ENCODE measurements at places on chromosomes 4 and X. TPM values are rescaled to one million over a fixed set of nuclear protein-coding genes. Genes with fewer than 3 reads are reported as not detected.

DNA sequence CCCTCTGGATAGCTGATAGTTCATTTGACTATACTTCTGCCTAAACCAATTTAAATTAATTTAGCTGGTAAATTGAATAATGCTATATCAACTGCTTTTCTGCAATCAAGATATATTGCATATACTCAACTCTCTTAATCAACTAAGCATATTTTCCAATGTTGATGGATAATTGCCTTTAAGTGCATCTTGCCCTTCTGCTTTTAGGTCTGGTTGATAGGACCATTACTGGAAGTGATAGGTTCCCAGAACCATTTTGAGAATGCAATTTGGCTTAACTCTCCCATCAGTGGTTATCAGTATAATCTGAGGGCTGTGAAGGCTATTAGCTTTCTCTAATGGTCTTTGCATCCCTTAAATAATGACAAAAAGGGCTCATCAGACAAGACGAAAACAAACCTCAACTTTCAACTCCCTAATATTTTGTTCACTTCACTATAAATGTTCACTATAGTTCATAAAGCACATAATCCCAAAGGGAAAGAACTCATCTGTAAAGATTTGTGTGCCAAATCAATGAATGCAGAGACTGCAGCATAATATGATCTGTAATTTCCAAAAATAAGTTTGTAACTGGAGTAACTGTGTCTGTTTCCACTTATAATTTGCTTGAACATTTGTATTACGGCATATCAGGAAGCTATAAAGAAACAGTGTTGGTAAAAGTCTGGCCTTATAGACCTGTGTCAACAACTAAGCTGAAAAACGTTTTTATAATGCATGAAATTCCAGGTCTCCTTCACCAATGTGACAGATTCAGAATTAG is 273.6 kb downstream of the FBXO8 start:
- no peak for DNase-seq
- H3K36me3 ChIP-seq, result no peaks in the 10 kb centered on the region
- no peak overlapping the region for H3K27ac ChIP-seq
- no peaks in the 10 kb centered on the region for H3K27me3 ChIP-seq

DNA sequence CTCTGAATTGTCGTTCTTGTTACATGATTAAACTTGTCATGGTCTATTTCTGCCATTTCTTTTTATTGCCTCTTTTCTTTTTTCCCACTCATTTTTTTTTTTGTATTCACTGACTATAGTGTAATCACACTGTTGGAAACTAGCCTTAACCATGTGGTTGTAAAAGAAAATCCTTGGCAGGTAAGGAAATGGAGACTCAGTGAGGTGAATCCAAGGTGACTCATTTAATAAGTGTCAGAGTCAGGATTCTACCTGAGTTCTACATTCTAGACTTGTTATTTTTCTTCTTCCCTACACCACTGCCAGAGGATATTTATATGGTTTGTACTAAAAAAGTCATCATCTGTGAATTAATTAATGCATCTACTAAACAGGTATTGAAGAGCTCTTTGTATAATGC is 152.2 kb downstream of the CBLL2 start:
- peaks cover 2% of the 10 kb centered on the region for H3K27me3 ChIP-seq
- H3K4me1 ChIP-seq, result no peaks in the 10 kb centered on the region
- H3K27ac ChIP-seq, result no peak overlapping the region
- H3K4me3 ChIP-seq, result no peak overlapping the region

- peaks cover 4% of the 10 kb centered on the region for H3K4me1 ChIP-seq
- H3K27me3 ChIP-seq, result no peaks in the 10 kb centered on the region
- H3K36me3 ChIP-seq, result no peaks in the 10 kb centered on the region
- H3K27ac ChIP-seq, result no peak overlapping the region
- DNase-seq, result no peak
Measured at GRCh38 chr4:109183931-109184490, 118.4 kb downstream of the COL25A1 start.

GRCh38 chrX:148915474-148915873 is 415.1 kb downstream of the AFF2 start:
- H3K27me3 ChIP-seq, result no peaks in the 10 kb centered on the region
- H3K36me3 ChIP-seq, result no peaks in the 10 kb centered on the region
- no peak overlapping the region for H3K4me3 ChIP-seq
- peaks cover 10% of the 10 kb centered on the region for H3K4me1 ChIP-seq
- no peak for DNase-seq

- no peaks in the 10 kb centered on the region for H3K4me1 ChIP-seq
- no peak overlapping the region for H3K27ac ChIP-seq
- no peak overlapping the region for H3K4me3 ChIP-seq
- H3K27me3 ChIP-seq, result no peaks in the 10 kb centered on the region
Measured at GRCh38 chr4:52560844-52561280, 98.2 kb downstream of the USP46 start.

- peak overlapping the region; percentile 57 for H3K4me3 ChIP-seq
- H3K4me1 ChIP-seq, result peaks cover 6% of the 10 kb centered on the region
- peak overlapping the region; percentile 88 for H3K27ac ChIP-seq
- H3K27me3 ChIP-seq, result peaks cover 5% of the 10 kb centered on the region
- no peak for DNase-seq
- no peaks in the 10 kb centered on the region for H3K36me3 ChIP-seq
Measured at GRCh38 chrX:118493016-118493415, 2.6 kb upstream of the DOCK11 start.

DNA sequence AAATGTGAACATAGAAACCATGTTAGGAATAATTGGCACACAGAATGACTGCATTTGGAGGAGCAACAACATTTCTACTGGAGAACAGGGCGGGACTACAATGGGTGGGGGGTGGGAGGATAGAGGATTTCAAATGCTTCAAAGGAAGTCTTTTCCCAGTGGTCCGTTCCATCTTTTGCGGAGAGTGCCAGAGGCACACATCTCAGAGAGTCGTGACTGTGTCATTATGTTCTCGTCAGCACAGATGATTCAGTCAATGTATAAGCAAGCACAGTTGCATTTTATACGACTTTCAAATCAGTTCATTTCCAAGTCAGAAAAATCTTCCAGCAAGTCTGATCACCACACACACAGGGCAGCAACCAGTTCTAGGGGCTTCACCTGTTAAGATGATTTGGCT is 22.7 kb upstream of the GPR50 start:
- no peaks in the 10 kb centered on the region for H3K27me3 ChIP-seq
- H3K4me3 ChIP-seq, result no peak overlapping the region
- H3K27ac ChIP-seq, result no peak overlapping the region
- no peak for DNase-seq
- H3K36me3 ChIP-seq, result no peaks in the 10 kb centered on the region
- H3K4me1 ChIP-seq, result peaks cover 3% of the 10 kb centered on the region

DNA sequence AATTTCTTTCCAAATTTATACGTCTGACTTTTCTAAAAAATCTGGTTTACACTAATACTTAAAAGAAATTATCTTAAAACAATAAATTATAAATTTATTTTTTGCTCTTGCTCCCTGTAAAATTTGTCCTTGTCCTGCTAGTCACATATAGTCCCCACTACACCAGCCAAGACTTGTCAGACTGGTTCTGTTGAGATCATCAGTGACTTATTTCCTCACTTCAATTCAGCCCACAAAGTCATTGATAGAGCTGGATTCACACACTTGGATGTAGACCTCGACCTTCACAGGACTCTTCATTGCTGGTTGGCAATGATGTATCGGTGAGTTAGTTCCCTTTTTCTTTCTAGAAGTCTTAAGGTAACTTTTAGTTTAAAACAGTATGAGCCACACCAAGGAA is at the start of gene TMPRSS11E:
Gene TMPRSS11E (plus strand): TSS at position 263 of the 400 bp plus-strand sequence. CDS start 50 bp downstream, at position 313.
- H3K36me3 ChIP-seq, result no peaks in the 10 kb centered on the region
- H3K4me1 ChIP-seq, result peaks cover 5% of the 10 kb centered on the region
- H3K4me3 ChIP-seq, result no peak within 1 kb of the TSS
- no peaks in the 10 kb centered on the region for H3K27me3 ChIP-seq
- no peak within 1 kb of the TSS for H3K27ac ChIP-seq

DNA sequence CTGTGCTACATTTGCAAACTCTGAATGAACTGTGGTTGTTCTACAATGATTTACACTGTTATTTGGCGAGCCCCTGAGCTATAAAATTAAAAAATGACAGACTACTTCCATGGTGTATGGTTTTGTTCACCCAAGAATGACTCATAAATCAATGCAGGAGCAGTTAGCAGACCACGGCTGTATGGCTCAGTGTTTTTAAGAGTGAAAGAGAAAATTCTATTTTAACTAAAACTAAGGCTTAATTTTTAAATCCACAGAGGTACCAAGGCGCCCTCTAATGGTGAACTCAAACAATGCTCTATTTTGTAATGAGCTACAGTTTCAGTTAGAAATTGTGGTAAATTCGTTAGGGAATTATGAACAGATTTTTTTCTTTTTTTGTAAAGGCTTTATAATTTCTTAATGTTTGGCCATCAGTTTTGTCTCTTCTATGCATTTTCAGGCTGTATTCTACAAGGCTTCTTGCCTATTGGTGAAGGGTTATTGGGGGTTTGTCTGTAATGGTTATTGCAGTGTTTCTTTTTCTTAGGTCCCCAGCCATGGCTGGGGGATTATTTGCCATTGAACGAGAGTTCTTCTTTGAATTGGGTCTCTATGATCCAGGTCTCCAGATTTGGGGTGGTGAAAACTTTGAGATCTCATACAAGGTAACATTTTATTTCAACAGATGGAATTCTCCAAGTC is 32.5 kb downstream of the HMGB2 start:
- no peaks in the 10 kb centered on the region for H3K36me3 ChIP-seq
- no peak overlapping the region for H3K4me3 ChIP-seq
- no peak overlapping the region for H3K27ac ChIP-seq
- DNase-seq, result no peak

- no peak for DNase-seq
- H3K36me3 ChIP-seq, result no peaks in the 10 kb centered on the region
- no peaks in the 10 kb centered on the region for H3K27me3 ChIP-seq
- no peaks in the 10 kb centered on the region for H3K4me1 ChIP-seq
- no peak overlapping the region for H3K4me3 ChIP-seq
Measured at GRCh38 chr4:64402684-64403083, 6.6 kb downstream of the TECRL start.

DNA sequence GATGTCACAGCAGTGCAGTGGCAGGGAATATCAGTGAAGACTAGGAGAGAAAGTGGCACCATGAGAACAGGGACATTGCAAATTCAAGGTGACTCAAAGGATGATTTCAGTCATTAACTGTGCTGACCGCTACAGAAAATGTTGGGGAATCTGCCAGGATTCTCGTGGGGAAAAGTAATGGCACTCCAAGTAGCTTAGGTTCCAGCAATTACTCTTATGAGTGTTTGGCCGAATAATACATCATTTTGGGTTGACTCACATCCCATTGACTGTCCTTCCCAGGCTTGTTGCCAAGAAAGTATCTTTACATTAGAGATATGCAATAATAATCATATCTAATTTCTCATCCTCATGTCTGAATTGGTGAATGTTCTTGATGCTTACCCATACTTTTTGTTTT is 1411.1 kb upstream of the PCDH7 start:
- H3K4me1 ChIP-seq, result no peaks in the 10 kb centered on the region
- no peak overlapping the region for H3K4me3 ChIP-seq
- H3K27me3 ChIP-seq, result peaks cover 3% of the 10 kb centered on the region

DNA sequence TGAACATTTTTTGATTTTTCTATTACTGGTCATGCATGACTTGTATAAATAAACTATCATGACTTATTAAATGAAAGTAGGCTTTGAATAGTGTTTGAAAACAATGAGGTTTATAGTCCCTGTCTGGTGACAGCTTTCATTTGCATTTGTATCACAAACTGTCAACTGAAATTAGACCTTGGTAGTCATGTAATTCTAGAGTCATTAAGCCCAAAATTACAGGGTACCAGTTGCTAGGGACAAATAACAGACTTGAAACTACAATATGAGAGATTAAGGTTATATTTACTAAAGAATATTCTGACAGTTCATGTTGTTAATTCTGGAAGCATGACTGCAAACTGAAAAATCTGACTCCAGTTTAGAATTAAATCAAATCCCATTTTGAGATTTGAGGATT is 9.2 kb upstream of the VAMP7 start:
- no peak for DNase-seq
- no peak overlapping the region for H3K4me3 ChIP-seq
- H3K27me3 ChIP-seq, result no peaks in the 10 kb centered on the region
- H3K36me3 ChIP-seq, result peaks cover 6% of the 10 kb centered on the region
- H3K4me1 ChIP-seq, result no peaks in the 10 kb centered on the region

DNA sequence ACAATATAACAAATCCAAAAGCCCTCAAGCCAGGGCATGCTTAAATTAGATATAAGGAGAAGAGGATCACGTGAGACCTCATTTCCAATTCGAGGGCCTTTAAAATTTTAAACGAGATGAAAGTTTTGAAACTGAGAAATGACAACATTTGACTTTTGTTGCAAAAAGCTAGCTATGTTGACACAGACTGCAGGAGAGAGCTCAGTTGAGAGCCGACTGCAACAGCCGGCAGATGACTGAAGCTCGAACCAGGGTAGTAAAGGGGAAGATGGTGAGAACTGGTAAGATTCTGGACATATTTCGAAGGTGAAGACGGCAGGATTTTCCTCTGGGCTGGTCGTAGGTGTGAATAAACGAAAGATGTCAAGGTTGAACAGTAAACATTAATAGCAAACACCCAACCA is 773 bp downstream of the PRMT9 start:
- H3K27ac ChIP-seq, result peak overlapping the region; percentile 91
- peak overlapping the region; percentile 97 for H3K4me3 ChIP-seq
- no peaks in the 10 kb centered on the region for H3K4me1 ChIP-seq
- DNase-seq, result no peak
- peaks cover 2% of the 10 kb centered on the region for H3K27me3 ChIP-seq

- H3K4me3 ChIP-seq, result peak overlapping the region; percentile 100
- H3K36me3 ChIP-seq, result peaks cover 4% of the 10 kb centered on the region
- peak overlapping the region; percentile 95 for H3K27ac ChIP-seq
- DNase-seq, result peak; percentile 82
- peaks cover 21% of the 10 kb centered on the region for H3K27me3 ChIP-seq
Measured at GRCh38 chr4:110196871-110197528, 1.4 kb downstream of the ELOVL6 start.

- H3K27me3 ChIP-seq, result no peaks in the 10 kb centered on the region
- no peak for DNase-seq
- no peaks in the 10 kb centered on the region for H3K4me1 ChIP-seq
- H3K36me3 ChIP-seq, result no peaks in the 10 kb centered on the region
Measured at GRCh38 chr4:15501941-15502340, 32.3 kb downstream of the CC2D2A start.

- peak overlapping the region; percentile 89 for H3K4me3 ChIP-seq
- peaks cover 2% of the 10 kb centered on the region for H3K4me1 ChIP-seq
- peak; percentile 49 for DNase-seq
Measured at GRCh38 chrX:139204898-139205667, 325.5 kb upstream of the F9 start.

LAP3 gene
- total RNA-seq, result 24.9 TPM

ARL9 gene
- 0.83 TPM for total RNA-seq

CCDC110 gene
- total RNA-seq, result 1.3 TPM
